ENCODE measurements at places on chromosomes 4 and X.
A peak's percentile ranks its signal among the peaks of the same experiment; 100 is the strongest.

DNA sequence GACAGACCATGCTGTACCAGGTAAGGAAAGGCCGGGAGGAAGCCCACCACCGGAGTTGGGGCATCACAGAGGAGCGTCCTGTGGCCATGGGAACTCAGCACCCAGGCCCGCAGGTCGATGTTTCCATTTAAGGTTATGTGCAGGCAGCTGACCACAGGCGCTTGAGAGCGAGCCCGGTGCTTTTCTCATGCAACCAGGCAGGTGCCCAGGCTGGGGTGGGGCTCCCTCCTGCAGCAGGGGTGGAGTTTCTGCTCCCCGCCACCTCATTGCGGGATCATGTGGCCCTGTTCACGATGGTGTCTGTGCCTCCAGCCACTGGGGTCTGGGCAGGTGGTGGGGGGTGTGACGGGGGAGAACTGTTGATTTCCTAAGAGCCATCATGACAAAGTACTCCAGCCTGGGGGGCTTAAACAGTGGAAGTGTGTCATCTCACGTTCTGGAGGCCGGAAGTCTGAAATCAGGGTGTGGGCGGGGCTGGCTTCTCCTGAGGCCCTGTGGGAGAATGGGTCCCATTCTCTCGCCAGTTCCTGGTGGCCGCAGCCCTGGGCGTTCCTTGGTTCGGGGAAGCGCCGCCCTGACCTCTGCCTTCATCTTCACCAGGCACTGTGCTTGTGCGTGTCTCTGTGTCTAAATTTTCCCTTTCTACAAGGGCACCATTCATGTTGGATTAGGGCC is 60.9 kb downstream of the CPZ start:
- no peak for DNase-seq

DNA sequence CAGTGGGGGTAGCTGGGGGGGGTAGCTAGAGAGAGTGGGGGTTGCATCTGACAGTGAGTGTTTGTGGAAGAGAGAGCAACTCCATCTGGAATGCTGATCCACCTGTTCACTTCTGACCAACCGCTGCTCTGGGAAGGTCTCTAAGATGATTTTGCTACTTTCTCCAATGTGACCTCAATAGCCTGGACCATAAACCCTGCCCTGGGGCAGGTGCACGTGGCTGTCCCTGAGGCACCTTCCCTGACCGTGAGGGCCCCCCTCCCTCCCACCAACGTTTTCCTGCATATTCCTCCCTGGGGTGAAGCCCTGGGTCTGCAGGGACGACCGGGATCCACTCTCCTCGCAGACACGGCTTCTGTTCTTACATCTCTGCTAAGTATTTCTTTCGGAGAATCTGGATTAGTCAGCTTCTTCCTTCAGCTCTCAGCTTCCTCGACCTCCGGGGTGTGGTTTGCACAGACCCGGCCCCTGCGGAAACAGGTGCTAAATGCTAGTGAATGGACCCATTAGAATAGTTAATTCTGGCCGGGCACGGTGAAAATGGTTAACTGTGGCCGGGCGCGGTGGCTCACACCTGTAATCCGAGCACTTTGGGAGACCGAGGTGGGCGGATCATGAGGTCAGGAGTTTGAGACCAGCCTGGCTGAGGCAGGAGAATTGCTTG is 21.4 kb upstream of the PLCXD1 start:
- DNase-seq = no peak

DNA sequence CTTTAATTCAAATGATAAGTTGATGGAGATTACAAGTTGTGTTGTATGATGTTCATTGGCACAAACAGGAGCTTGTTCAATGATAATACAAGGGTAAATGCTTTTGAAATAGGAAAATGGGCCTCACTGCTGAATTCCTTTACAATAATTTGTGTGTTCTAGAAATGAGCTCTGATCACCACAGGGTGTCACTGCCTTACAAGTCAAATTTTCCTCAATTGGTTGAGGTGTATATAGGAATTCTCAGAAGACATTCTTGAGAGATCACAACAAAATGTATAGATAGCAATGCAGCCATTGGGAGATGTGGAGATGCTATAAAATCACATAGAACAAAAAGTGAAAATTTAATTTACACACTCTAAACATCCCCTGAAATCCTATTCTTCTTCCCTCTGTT is 49.6 kb downstream of the KLF8 start:
- DNase-seq = peak; percentile 33

DNA sequence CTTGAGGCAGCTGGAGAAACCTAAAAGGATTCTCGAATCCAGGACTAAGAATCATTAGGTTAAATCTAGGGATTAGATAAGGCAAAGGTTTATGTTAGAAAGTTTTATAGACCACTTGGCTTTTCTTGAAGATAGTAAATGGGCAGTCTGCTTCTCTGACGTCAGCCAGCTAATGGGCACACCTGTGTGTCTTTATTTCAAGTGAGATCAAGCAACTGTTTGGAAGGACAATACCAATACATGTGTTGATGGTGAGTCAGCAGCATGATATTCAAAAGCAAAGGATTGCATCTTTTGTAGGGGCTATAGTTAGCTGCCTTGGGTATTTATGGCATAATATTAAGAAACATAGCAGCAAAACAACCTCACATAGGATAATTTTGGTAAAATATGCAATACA is 46.5 kb upstream of the GRPR start:
- no peak for DNase-seq

DNA sequence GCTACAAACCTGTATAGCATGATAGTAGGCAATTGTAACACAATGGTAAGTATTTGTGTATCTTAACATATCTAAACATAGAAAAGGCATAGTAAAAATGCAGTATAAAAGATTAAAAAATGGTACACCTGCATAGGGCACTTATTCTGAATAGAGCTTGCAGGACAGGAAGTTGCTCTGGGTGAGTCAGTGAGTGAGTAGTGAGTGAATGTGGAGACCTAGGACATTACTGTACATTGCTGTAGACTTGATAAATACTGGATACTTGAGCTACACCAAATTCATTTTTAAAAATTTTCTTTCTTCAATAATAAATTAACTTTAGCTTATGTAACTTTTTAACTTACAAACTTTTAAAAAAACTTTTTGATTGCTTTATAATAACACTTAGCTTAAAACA is 68.2 kb upstream of the MAML3 start:
- no peak for DNase-seq

GRCh38 chr4:158912806-158913205 is 144.0 kb downstream of the FNIP2 start:
- no peak for DNase-seq

DNA sequence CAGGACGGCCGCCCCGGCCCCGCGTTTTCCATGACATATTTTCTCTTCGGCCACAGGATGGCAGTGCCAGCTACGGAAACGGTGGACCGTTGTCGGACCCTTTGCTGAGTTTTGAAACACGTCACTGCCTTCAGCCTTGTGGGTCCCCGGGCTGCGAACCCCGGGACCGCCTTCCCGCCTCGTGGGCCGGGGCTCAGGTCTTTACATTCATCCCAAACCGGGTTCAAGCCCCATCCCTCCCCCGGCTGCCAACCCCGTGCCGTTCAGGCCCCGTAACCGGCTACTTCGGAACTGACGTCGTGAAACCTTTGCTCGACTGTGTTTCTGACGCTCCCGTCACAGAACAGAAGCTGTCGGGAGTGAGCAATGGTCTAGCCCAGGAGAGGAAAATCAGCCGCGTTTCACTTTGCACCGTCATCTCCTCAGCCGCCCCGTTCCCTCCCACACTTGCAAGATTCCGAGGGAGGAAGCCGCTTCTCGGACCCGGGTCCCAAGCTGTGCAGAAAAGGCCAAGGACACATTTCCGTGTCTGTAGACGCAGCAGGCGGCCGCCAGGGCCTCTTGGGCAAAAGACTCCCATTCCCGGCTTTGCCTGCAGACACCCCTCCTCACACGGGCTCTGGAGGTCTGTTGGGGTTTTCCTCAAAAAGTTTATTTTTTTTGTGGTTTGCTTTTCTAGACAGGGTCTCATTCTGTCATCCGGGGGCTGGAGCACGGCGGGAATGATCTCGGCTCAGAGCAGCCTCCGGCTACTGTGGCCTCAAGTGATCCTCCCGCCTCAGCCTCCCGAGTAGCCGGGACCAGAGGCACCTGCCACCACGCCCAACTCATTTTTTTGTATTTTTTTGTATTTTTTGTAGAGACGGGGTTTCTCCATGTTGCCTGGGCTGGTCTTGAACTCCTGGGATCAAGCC is 41.4 kb upstream of the PPP2R3B start:
- DNase-seq = no peak

DNA sequence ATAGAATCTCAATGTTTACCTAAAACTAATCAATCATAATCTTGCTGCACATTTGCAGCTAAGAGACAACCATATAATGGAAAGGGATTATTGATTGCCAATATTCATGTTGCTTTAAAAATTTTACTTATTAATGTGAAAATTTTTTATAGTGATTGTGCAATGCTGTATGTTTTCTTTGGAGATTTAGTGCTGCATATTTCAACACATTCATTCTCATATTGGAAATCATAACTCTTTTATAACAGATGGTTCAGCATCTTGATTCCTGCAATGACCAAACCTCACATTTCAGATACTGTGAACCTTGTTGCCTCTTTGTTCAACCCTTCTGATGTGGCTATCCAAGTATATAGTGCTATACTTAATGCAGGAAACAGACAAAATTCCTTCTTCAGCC is 502.6 kb downstream of the C4orf33 start:
- no peak for DNase-seq

DNA sequence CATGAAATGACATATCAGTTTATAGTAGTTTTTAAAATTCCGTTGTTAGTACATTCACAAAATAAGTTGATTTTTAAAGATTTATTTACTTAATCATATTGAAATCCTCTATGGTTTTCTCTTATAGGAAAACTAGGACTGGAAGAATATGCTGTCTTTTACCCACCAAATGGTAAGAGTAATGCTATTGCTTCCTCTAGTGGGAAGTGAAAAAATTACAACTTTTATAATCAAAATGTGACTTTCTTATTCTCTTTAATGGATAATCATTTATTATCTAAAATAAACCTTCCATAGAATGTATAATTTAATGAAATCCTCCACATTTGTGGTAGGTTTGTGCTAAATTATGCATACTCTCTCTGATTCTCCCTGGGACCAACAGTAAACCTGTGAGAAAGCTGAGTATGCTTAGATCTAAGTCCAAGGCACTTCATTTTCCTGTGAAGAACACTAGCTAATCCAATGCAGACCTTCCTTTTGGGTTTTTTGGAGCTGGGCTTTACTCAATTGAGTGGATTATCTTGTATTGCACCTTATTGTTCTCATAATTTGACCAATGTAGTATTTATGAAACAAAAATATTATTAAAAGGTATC is 136.2 kb downstream of the TBC1D19 start:
- DNase-seq = no peak

- peak; percentile 74 for DNase-seq
Observed at GRCh38 chr4:120071192-120071795, 4.6 kb upstream of the MAD2L1 start.

DNA sequence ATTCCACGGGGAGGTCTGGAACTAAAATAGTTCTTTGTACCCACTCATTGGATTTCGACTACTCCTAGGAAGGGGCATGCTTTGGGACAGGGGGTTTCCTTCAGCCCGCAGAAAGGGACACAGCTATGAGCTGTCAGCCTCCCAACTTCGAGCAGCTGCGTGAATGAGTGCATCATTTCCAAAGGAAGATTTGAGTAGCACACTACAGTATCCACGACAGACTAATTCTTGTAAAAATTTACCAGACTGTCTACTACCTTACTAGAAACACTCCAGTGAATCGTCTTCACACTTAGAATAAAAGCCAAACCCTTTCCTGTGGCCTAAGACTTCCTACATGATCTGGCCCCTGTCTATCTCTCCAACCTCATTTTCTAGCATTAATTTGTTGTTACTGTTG is 101.9 kb downstream of the MAOA start:
- DNase-seq = no peak

GRCh38 chr4:1246111-1246881 is 2.6 kb downstream of the CTBP1 start:
- no peak for DNase-seq

GRCh38 chr4:169604131-169604900 is 8.1 kb downstream of the NEK1 start:
- DNase-seq = peak; percentile 11

DNA sequence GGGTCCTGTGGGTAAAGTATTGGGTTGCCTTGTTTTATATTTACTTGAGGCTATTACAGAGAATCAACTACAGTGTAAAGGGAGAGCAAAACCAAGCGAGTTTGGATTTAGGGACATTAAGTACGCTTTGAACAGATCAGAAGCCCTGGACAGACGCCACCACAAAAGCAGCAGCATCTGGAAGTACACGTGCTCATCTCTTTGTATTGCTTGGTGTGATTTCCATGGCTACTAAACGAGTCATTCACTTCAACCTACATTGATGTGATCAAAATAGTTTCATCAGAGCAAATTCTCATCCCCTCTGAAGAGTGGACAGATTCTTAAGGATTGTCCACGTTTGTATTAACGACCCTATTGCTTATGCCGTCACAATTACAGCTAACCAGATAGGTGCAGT is 85.1 kb downstream of the SORBS2 start:
- DNase-seq = no peak

DNA sequence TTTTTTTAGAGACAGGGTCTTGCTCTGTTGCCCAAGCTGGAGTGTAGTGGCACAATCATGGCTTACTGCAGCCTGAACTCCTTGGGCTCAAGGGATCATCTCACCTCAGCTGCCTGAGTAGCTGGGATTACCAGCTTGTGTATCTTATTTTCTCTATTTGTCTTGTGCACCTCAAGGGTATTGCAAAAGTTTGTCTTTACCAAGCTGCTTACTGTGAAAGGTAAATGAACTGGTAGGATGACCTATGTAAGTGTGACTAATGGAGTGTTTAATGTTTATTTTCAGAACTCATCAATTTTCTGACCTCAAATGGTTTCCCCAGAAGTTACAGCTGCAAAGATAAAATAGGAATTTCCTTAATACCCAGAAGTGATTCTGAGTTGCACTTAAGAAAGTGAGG is 5.3 kb upstream of the FGA start:
- DNase-seq = no peak

GRCh38 chr4:142777045-142777743 is 68.9 kb downstream of the INPP4B start:
- DNase-seq = no peak

DNA sequence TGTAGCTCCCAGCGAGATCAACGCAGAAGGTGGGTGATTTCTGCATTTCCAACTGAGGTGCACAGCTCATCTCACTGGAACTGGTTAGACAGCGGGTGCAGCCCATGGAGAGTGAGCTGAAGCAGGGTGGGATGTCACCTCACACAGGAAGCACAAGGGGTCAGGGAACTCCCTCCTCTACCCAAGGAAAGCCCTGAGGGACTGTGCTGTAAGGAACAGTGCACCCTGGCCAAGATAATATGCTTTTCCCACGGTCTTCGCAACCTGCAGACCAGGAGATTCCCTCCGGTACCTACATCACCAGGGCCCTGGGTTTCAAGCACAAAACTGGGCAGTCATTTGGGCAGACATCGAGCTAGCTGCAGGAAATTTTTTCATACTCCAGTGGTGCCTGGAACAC is 216.4 kb upstream of the TET2 start:
- no peak for DNase-seq

- DNase-seq = no peak
Observed at GRCh38 chr4:10354225-10354624, 103.0 kb downstream of the ZNF518B start.

DNA sequence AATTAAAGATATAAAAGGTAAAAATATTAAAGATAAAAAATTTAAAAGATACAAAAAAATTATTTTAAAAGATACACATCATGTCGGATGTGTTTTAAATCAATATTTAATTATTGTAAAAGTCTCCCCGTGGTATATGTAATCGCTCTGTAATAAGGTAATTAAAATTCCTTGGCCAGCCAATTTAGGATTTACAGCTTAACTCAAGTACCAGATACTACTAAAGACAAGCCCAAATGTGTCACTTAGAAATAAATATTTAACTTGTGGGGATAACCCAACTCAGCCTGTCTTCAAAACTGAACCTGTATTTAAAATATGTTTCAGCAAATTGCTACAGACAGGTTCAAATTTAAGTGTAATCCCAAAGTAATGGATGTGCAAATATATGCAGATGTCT is 56.0 kb downstream of the GPR82 start:
- no peak for DNase-seq
